ENCODE measurements at places on chromosomes 5 and 9. TPM values are rescaled to one million over a fixed set of nuclear protein-coding genes. Genes with fewer than 3 reads are reported as not detected.
A peak's percentile ranks its signal among the peaks of the same experiment; 100 is the strongest.

GRCh38 chr5:147887930-147888329 is 9.4 kb downstream of the SCGB3A2 start:
- H3K4me3 ChIP-seq, result no peak overlapping the region
- no peaks in the 10 kb centered on the region for H3K4me1 ChIP-seq
- no peak overlapping the region for H3K27ac ChIP-seq
- no peaks in the 10 kb centered on the region for H3K36me3 ChIP-seq
- H3K27me3 ChIP-seq, result no peaks in the 10 kb centered on the region

DNA sequence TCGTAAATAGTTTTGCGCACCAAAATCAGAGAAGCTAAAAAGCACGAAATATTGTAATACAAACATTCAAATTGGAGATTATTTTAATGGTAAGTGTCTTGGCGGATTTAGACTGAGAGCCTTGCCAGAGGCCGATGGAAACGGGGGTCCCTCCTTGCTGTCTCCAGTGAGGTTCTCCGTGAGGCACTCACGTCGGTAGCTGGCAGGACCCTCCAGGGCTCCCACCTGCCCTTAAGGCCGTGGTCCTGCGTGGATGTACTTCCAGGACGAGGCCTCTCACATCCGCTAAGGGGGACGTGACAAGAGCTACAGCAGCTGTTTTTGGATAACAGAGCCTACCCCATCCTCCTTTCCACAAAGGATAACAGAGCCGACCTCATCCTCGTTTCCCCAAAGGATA is 7.9 kb downstream of the NKD2 start:
- no peaks in the 10 kb centered on the region for H3K4me1 ChIP-seq
- DNase-seq, result no peak
- H3K36me3 ChIP-seq, result no peaks in the 10 kb centered on the region
- no peaks in the 10 kb centered on the region for H3K27me3 ChIP-seq
- peak overlapping the region; percentile 44 for H3K4me3 ChIP-seq
- no peak overlapping the region for H3K27ac ChIP-seq

- DNase-seq, result no peak
- no peaks in the 10 kb centered on the region for H3K4me1 ChIP-seq
- no peak overlapping the region for H3K27ac ChIP-seq
- no peaks in the 10 kb centered on the region for H3K36me3 ChIP-seq
- H3K4me3 ChIP-seq, result no peak overlapping the region
Observed at GRCh38 chr5:169074839-169075238, 226.1 kb downstream of the SLIT3 start.

DNA sequence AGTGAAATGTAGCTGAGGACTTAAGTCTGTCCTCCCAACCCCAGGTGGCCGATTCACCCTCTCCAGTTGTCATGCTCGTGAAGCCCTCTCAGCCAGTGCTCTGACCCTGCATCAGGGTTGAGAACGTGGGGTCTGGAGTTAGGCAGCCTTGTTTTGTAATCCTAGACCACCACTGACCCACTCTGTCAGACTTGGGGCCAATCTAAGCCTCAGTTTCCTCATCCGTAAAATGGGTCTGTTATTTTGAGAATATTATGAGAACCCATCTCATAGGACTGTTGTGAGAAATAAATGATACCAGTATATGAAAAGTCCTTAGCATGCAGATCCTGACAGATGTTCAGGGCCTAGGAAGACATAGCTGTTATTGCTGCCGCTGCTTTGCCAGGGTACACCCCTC is 37.1 kb downstream of the CYFIP2 start:
- H3K27ac ChIP-seq, result no peak overlapping the region
- no peak overlapping the region for H3K4me3 ChIP-seq
- DNase-seq, result no peak
- no peaks in the 10 kb centered on the region for H3K4me1 ChIP-seq
- no peaks in the 10 kb centered on the region for H3K27me3 ChIP-seq
- no peaks in the 10 kb centered on the region for H3K36me3 ChIP-seq

DNA sequence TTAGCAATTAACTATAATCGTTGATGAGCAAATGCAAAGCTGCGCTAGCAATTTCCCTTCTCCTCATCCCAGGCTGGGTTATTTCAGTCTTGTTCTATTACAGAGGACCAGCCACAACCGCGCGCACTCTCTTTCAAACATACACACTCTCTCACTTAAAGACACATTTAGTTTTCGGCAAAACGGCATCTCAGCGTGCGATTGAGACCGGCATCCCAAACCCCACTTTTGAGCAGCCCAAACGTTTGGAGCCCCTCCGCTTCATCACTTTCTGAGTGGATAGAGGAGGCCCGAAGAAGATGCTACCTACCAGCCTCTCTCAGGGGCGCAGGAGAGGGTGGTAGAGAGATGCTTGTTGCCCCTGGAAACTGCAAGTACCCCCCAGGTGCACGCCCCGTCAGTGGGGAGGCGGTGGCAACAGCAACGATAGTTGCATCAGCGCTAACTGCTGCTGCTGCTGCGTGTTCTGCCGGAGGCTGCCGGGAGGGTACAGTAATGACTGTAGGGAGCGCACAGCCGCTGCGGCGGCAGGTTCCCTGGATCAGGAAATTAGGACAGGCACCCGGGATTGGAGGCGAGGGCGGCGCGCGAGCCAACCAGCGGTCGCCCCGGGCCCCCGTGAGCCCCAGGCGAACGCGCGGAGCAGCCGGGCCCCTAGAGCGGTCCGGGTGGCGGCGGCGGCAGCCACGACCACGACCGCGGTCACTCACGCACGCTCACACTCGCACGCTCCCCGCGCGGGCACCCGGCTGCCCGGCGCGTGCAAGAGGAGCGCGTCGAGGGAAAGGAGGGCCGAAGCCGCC is 467 bp upstream of the VLDLR start:
- H3K36me3 ChIP-seq, result no peaks in the 10 kb centered on the region
- peak overlapping the region; percentile 63 for H3K27ac ChIP-seq
- DNase-seq, result peak; percentile 73
- peak overlapping the region; percentile 72 for H3K4me3 ChIP-seq

GRCh38 chr9:99361817-99362216 is 139.7 kb downstream of the SEC61B start:
- H3K4me1 ChIP-seq, result no peaks in the 10 kb centered on the region
- peaks cover 9% of the 10 kb centered on the region for H3K27me3 ChIP-seq
- peak overlapping the region; percentile 15 for H3K4me3 ChIP-seq
- no peak overlapping the region for H3K27ac ChIP-seq

- no peak overlapping the region for H3K4me3 ChIP-seq
- no peak for DNase-seq
- no peaks in the 10 kb centered on the region for H3K27me3 ChIP-seq
- no peaks in the 10 kb centered on the region for H3K36me3 ChIP-seq
- H3K27ac ChIP-seq, result no peak overlapping the region
Observed at GRCh38 chr9:116198344-116198743, 44.8 kb downstream of the PAPPA start.

GRCh38 chr5:85278193-85278592 is 893.5 kb upstream of the EDIL3 start:
- H3K4me3 ChIP-seq, result no peak overlapping the region
- DNase-seq, result no peak
- H3K27ac ChIP-seq, result no peak overlapping the region
- no peaks in the 10 kb centered on the region for H3K4me1 ChIP-seq

GRCh38 chr5:146151970-146152369 is 30.5 kb downstream of the LARS1 start:
- H3K4me1 ChIP-seq, result no peaks in the 10 kb centered on the region
- no peaks in the 10 kb centered on the region for H3K27me3 ChIP-seq
- no peak for DNase-seq

Gene TAF11L11
- total RNA-seq, result not detected

Gene BARHL1
- not detected for total RNA-seq

Gene EGFL7
- 53.4 TPM for total RNA-seq

Measured in breast epithelium (tissue), 4 donors.